ENCODE measurements at places on chromosomes 4 and X.

- DNase-seq: no peak
These were observed 63.0 kb downstream of the ARHGAP10 start for GRCh38 chr4:147794787-147795413.

GRCh38 chr4:138301536-138301935 is 59.4 kb upstream of the SLC7A11 start:
- peak; percentile 74 for DNase-seq

- no peak for DNase-seq
These were observed 235.4 kb downstream of the SPRY1 start for GRCh38 chr4:123631786-123632692.

- DNase-seq: no peak
These were observed 87.3 kb downstream of the ADRA2C start for GRCh38 chr4:3853388-3854035.

DNA sequence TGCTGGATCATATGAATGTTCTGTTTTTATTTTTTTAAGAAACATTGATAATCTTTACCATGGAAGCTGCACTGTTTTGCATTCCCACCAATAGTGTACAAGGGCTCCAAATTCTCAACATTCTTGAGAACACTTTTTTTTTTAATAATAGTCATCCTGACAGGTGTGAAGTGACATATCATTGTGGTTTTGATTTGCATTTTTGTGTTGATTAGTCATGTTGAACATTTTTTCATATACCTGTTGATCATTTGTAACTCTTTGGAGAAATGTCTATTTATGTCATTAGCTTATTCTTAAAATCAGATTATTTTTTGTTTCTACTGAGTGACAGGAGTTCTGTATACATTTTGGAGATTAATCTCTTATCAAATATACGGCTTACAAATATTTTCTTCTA is 408.5 kb downstream of the GLUD2 start:
- DNase-seq: no peak

DNA sequence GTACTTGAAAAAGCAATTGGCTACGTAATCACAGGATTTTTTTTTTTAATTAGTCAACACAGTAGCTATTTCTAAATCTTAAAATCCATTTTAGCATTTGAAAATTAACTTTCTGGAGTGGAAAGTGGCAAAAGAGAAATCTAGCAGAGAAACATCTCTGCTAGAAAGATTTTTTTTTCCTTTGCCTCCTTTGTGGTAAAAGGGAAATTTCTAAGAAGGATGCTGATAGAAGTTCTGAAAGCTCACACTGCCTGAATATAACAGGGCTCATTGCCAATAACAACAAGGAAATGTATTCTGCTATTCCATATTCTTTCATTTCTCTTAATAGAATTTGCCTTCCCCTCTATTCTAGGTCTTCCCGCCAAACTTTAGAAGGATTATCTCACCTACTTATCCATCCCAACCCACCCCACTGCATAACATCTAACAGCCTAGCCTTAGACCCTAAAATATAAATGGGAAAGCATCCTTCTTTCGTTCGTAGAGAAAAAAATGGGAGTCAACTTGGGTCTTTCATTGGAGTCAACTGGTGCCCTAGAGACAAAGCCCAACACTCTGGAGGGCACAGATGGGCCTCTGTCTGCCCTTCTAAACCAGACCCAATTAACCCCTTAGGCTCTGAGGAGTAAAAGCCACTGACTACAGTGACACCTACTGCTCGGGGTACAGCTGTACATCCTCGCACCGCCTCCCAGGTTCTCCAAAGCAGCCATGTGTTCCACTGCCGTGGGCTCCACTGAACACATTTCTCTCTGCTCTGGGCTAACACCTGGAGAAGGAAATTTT is 103.9 kb downstream of the MAML3 start:
- peak; percentile 74 for DNase-seq

DNA sequence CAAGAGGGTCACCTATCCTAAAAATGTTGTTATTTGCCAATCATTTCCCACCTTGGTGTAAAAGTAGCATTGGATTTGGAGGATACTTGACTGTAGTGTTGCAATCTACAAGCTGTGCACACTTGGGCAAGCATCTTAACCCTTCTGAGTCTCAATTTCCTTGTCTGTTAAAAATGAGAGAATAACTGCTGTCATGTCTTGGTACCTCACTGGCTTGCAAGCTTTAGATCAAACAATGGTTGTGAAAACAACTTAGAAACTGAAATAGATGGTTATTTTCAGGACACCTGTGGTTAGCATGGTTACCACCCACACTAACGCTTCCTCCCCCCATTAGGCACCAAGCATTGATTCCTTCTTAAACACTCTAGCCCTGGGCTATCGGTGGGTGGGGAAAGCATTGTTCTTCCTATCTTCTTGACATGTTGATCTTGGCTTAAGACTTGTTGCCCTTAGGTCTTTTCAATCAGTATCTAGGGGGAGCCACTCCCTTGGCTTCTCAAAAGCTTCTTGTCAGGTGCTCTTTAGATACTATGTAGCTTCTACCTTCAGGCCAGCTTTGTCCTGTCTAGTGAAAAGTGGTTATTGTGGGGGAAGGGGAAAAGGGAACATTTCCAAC is 10.6 kb upstream of the AMOT start:
- peak; percentile 95 for DNase-seq

- DNase-seq: no peak
These were observed 48.3 kb upstream of the HPGDS start for GRCh38 chr4:94390804-94391410.

GRCh38 chrX:131317326-131317725 is 28.2 kb upstream of the IGSF1 start:
- no peak for DNase-seq

- DNase-seq: peak; percentile 19
These were observed 371.7 kb downstream of the BCOR start for GRCh38 chrX:39725928-39726619.

DNA sequence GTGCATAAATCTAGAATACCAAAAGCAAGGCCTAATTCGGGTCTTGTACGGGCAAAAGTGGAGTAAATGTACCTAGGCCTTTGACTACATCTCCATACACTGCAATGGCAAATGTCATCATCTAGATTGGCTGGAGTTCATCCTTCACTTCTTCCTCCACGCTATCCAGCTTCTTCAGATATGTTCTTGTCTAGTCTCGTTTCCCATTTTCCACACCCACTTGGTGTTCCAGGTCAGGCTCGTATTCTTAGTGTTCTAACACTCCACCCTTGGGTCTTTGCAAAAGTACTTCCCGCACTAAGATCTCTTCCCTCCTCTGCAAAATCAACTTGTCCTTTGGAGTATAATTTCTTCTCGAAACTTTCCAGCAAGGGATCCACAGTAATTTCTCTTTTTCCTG is 1.4 kb downstream of the COQ2 start:
- no peak for DNase-seq

DNA sequence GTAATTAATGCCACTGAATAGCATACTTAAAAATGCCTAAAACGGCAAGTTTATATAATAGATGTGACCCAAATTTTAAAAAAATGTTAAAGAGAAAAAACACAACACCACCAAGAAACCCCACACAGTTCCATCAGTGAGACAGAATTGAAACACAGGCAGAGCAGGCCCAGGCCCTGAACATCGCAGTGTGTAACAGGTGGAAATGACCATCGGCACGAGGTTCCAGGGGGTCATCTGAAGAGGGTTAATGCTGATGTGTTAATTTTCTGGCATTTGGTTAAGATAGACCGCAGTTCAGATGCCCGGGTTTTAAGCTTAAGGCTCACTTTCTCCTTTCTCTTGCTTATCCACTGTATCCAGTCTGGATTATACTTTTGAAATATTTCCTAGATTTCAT is 66.8 kb downstream of the ANAPC4 start:
- no peak for DNase-seq

DNA sequence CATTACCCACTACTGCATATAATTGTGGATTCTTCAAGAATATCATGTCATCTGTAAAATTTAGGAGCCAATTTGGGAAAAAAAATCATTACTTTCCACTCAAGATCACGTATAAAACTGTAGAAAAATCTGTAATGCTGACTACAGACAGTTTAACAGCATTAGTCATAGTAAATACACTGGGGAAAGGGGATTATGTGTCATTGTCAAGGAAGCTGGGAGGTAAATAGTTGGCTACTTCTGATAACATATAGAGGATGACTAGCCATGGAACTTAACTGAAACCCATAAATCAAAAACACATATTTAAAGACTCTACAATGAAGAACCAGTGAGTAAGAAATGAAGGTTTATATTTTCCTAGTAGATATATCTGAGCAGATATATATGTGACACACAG is 1666.4 kb upstream of the IGFBP7 start:
- DNase-seq: no peak

DNA sequence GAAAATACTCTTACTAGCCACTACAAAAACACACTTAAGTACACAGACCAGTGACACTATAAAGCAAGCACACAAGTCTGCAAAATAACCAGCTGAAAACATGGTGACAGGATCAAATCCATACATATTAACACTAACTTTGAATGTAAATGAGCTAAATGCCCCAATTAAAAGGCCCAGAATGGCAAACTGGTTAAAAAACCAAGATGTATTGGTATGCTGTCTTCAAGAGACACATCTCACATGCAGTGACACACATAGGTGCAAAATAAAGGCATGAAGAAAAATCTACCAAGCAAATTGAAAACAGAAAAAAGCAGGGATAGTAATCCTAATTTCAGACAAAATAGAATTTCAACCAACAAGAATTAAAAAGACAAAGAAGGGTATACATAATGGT is 10.9 kb downstream of the PF4 start:
- no peak for DNase-seq

DNA sequence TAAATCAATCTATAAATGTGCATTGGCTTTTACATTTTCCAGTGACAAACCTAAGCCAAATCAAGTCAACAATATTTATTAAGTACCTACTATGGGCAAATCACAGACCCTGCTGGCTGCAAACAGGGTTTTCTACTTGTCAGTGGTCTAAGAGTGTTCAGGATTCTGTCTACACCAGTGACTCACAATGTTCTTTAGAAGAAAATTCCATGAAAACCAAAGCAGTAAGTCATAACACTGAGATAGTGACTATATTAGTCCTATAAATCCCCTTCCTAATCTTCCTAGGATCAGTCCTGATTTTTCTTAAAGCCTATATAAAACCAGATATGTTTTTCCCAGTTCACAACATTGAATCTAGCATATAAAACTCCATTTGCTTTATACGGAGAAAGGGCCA is 69.7 kb downstream of the PPP3CA start:
- DNase-seq: no peak

- DNase-seq: no peak
These were observed 52.0 kb downstream of the IRF2 start for GRCh38 chr4:184422378-184422777.

- no peak for DNase-seq
These were observed 5.3 kb upstream of the CFP start for GRCh38 chrX:47634871-47635575.

DNA sequence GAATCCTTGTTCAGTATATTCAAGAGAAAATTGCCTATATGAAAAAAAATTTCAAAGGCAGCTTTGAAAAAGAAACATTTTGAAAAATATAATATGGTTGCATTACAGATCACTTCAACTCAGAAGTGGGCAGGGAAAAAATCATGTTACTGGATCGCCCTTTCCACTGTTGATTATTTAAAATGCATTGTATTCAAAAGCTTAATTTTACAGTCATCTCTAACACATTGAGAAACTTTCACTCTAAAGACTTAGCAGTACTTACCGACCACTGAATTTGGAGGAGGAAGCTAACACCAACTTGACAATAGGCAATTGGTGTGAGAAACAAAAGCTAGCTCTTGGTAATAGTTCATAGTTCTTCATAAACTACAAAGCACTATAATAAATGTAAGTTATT is 101.9 kb downstream of the CEP135 start:
- DNase-seq: no peak

- DNase-seq: no peak
These were observed 34.1 kb downstream of the CNKSR2 start for GRCh38 chrX:21408307-21408706.

GRCh38 chr4:109908731-109909130 is 4.0 kb upstream of the EGF start:
- DNase-seq: no peak

DNA sequence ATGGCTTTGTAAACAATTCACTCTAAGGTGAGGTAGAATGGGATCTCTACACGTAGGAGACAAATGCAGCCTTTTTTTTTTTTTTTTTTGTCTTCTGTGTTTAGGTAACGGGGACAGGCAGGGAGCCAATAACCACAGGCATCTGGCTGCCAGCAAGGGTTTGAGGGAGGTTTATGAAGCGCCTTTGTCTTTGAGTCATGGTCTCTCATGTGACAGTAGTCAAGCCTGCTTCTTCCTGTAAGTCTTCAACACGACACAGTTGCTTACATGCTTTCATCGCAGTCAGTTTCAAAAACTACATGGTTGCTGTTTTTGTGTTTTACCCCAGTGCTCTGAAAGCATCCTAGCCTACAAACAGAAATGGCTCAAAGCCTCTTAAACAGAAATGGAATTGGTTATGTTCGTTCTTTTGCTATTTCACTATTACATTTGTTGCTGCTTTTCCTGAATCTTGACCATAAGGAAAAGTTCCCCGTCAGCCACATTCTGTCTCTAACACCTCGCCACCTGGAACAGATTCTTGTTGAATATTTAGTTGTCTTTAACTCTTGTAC is 127.8 kb upstream of the METTL14 start:
- DNase-seq: no peak

DNA sequence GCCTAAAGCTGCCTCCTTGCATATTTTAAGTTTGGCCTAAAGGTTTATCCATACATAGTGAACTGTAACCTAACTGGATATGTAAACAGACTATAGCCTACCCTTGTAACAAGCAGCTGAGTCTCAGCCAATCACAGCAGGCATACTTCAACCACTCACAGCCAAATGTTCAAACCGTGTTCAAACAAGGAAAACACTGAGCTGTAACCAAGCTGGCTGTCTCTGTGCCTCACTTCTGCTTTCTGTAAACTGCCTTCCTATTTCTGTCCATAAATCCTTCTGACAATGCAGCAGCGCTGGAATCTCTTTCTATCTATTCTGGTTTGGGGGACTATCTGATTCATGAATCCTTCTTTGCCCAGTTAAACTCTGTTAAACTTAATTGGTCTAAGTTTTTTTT is 16.4 kb downstream of the DSPP start:
- no peak for DNase-seq

DNA sequence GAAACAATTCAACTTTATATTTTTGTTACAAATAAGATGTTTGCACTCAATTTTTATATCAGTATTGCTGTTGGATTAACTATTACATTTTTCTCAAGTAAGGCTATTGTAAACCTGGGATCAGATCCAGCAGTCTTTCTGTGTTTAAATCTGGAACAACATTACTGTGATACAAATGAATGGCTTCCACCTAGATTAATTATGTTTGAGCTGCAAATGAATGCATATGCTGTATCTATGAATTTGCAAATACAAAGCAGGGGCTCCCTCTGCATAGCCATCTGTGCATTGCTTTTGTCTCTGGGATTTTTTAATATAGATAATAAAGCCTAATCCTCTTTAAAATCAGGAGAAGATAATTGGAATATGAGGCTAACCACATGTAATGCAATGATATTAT is 69.8 kb upstream of the NEIL3 start:
- no peak for DNase-seq

GRCh38 chr4:68927165-68927564 is 24.4 kb downstream of the UGT2A3 start:
- no peak for DNase-seq

Data from ELF-1 (cell line).